ENCODE measurements at places on chromosomes 4 and X.

GRCh38 chr4:140346136-140346535 lies 27.3 kb upstream of the SCOC start:
- no peak for DNase-seq

DNA sequence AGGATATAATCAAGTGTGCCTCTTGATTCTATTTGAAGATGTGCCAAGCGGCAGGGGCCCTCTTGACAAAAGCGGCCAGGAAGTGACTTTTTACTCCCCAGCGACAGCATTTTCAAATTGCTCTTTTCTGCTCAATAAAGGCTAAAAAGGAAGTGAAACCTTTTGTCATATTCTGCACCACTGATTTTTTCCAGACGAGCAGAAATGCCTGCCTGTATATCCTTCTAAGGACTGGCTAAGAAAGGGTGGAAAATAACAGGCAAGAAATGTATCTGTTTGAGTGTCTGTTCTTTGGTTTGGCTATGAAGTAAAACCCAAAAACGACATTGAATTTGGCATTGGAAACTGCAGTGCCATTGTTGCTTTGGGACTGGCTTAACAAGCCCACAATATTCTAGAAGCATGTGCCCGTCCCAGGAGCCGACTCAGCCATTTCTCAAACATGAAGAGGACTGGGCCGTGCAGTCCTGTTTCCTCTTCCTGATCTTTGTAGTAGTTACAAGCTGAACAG lies 25.4 kb downstream of the TMSB4X start:
- DNase-seq, result no peak

- DNase-seq, result peak; percentile 68
These were observed 59.0 kb downstream of the APBB2 start for GRCh38 chr4:41155194-41155830.

DNA sequence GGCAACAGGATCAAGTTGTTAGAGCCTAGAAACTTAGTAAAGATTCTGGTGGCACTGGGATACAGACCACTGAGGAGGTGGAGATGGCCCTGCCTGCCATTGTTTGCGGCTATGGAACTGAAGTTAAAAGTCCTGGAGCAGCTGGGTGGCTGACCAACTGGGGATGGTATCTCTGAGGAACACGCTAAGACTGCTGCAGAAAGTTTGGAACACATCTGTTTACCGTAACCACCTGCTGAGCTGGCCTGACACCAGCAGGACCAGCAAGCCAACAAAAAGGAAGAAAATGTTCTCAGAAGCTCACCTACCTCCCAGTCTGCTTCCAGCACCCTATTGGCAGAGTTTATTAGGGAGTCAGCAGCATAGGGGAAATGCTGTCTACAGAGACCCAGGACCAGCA lies 17.4 kb upstream of the PACRGL start:
- DNase-seq, result no peak

DNA sequence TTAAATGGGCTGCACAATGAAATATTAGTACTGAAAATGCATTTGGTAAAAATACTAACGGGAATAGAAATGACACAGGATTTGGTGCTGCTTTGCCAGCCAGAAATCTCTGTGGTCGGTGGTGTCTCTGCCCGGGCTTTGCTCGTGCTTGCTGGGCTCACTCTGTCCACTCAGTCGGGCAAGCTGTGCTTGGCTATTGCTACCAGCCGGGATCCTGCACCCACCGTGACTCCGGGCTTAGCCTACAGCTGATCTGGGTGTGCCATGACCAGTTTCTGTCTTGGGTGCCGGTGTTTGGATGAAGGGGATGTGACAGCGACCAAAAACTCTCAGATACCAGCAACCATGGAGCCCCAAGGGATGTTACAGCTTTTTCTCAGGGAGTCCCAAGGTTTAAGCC lies 487.7 kb downstream of the TECRL start:
- DNase-seq, result no peak

DNA sequence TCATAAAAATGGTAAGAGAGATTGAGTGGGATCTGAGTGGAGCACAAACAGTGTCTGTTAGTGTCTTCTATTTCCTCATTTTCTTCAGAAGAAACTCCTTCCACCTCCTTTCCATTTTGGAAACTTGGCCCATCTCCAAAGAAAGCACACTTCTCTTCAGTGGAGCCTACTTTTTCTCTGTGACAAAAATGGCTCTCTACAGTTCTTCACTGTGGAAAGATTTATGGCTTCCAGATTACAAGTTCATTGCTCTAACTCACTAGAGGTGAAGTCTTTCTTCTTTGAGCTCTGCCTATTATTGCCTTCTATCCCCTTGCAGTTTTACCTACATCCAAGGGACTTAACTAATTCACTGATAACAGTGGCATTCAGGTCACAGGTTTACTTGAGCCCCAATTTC lies 325.8 kb downstream of the ANTXR2 start:
- no peak for DNase-seq

DNA sequence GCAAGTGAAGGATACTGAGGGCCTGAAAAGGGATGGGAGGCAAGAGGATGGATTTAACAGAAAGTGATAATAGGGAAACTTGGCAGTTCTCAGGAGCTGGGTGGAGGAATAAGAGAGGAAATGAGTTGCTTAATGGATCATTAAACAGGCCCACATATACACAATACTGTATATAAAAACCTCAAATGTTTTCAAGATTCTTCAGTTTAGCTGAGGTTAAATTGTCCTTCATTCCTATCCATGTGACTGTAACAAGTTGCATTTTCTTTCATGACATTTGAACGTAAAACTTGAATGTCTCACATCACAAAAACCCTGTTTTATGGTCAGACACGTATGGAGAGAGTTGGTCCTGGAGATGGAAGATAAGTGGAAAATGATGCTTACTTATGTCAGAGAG lies 76.5 kb upstream of the PLAC8 start:
- DNase-seq, result no peak

GRCh38 chrX:128436397-128437103 lies 384.3 kb upstream of the ACTRT1 start:
- DNase-seq, result peak; percentile 0

DNA sequence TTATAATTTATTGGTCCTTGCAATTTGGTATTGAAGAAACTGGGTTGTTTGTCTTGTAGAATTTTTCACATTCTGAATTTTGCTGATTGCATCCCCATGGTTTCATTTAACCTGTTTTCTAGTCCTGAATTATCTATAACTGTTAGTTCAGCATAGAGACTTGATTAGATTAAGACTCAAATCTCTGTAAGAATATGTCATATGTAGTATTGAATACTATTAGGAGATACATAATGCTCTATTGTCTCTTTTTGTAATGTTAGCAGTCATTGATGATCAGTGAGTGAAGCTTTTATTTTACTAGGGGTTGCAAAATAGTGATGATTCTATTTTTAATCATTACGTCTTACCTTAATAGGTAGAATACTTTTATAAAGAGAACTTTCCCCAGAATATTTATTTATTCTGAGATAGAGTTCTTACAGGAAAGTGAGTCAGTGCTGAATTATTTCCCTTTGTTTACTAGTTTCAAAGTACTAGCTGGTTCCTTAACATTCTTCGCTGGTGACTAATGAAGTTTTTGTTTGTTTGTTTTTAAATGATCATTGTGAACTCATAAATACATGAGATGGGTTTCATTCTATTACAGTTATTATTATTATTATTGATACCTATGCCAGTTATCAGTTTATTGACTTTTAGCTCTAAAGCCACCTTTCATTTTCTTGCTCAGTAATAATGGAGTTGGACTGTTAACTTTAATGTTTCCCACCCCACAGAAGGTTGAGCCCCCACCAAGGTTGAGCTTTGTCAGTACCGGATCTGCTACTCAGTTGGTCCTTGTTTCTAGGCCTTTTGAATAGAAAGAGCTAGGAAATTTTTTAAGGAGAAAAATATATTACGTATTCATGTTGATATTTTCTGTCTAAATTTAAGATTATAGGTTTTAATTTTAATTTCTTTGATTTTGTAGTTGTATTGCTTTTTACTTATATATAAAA lies 102.3 kb downstream of the LARP1B start:
- peak; percentile 87 for DNase-seq
